C1 segment of cervical spinal cord (tissue), 14 donors: ENCODE measurements at places on chromosomes 1 and 21.

DNA sequence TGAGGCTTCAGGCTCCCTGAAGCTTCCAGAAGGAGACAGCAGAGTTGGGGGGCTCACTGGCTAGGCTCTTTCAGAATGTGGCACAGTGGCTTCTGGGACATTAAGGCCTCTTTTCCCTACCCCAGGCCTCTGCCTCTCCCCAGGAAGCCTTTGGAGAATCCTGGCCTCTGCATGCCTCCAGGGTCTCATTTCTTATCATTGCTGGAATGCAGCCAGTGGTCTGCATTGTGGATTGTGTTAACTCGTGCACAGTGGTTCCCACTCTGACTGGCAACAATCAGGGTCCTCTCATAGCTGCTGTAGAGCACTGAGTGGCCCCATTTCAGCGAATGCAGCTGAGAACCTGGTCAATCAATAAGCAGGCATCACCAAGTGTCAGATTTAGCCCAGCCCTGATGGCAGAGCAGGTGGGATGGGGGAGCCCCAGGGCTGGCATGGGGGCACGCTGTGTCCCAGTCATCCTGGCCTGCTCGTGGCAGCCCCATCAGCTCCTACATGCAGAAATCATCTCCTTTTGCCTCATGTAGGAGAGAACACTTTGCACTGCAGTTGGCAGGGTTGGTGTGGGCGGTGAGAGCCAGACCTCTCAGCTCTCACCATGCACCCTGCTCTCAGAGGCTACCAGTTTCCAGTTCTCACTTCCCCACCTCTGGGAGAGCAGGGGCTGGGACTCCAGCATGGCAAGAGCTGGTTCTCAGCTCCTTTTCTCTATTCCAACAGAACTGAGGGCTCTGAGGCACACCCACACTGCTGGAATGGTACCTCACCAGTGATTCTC is 13.4 kb downstream of the ADORA1 start:
- DNase-seq: no peak

GRCh38 chr1:2132222-2133038 is 62.1 kb downstream of the FAAP20 start:
- peak; percentile 32 for DNase-seq

GRCh38 chr1:206550446-206550845 is 43.1 kb downstream of the RASSF5 start:
- no peak for DNase-seq

- no peak for DNase-seq
Observed at GRCh38 chr1:150132372-150132771, 17.3 kb upstream of the PLEKHO1 start.

- no peak for DNase-seq
Observed at GRCh38 chr1:173103006-173103405, 52.3 kb upstream of the TNFSF18 start.

- DNase-seq: no peak
Observed at GRCh38 chr1:234535763-234536515, 57.0 kb upstream of the TARBP1 start.

- no peak for DNase-seq
Observed at GRCh38 chr1:234601301-234602017, 8.5 kb downstream of the IRF2BP2 start.

DNA sequence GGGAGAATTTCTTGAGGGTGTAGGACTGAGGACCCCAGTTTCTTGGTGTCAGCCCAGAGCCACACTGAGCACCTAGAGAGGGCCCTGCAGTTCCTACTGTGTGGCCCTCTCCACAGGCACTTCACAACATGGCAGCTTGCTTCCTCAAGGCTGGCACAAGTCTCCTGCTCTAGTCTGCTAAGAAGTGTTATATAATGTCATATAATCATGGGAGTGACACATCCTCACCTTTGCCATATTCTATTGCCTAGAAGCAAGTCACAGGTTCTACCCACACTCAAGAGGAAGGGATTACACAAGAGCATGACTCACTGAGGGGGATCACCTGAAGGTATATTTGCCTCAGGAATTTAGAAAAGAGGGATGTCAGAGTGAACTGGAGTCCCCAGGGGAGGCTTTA is 5.5 kb upstream of the SNX27 start:
- no peak for DNase-seq

DNA sequence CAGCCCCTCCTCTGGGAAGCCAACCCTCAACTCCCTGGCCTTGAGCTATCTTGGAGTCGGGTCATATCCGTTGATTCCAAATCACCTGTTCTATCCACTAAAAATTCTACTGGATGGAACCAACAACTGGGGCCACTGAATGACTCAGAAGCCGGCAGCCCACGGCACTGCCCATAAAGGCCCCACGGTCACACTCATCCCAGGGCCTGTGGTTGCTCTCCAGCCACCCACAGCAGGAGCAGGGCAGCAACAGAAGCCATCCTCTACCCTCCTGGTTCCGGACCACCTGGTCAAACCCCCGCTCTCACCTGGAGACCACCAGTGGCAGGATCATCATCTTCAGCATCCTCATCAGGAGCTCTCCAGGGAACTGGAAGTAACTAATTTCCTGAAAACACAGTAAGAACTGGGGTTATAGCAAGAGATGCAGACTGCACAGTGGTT is 8.4 kb downstream of the SLC1A7 start:
- no peak for DNase-seq
